ENCODE measurements at places on chromosomes 12 and 14.

DNA sequence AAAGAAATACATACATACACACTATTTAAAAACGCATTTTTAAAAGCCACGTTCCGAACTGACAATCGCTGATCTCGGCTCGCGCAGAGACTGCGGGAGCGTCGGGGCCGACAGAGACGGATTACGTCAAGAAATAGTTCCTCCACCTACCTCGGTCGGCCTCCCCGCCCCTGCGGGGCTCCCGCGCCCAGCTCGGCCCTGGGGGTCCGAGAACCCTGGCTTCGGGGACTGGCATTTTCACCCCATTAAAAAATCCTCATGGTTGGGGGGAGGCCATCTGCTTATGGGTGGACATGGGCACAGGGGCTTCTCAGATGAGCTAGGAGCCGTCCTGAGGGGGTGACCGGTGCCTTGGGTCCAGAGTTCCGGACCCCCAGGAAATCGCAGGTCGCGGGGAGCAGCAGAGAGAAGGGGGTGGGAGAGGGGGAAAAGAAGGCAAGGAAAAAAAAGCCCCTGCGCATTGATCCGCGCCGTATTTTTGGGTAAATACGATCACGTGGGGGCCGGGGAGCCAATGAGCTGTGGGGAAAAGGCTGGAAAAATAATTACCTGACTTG lies 324 bp upstream of the HOXC9 start:
- no peak for DNase-seq

DNA sequence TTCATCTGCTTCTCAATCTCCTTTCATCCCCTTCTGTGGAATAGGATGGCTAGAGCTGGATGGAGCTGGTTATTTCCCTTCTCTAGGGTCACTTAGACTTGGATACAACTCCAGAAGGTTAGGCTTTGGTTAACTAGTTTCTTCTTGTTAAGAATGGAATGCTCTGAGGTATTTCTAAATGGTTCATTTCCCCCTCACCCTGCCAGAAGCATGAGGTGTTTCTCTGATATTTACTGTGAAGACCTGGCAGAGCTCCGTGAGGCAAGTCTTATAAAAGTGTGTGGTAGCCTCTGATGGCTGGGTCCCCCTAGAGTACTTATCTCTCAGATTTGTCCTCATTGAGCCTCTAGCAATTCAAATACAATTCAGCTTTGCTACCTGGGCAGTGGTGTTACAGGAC lies 207.9 kb downstream of the SLC16A7 start:
- no peak for DNase-seq

GRCh38 chr12:124727264-124727800 lies 136.3 kb downstream of the SCARB1 start:
- no peak for DNase-seq

- DNase-seq, result no peak
Measured at GRCh38 chr12:118981285-118982211, at the start of gene SRRM4. SRRM4 (plus strand) TSS chr12:118981541; CDS start chr12:118981883, 342 bp downstream.

GRCh38 chr12:106586278-106586802 lies 3.5 kb downstream of the RFX4 start:
- DNase-seq, result no peak

GRCh38 chr12:42557586-42558172 lies 31.9 kb downstream of the PRICKLE1 start:
- DNase-seq, result no peak

DNA sequence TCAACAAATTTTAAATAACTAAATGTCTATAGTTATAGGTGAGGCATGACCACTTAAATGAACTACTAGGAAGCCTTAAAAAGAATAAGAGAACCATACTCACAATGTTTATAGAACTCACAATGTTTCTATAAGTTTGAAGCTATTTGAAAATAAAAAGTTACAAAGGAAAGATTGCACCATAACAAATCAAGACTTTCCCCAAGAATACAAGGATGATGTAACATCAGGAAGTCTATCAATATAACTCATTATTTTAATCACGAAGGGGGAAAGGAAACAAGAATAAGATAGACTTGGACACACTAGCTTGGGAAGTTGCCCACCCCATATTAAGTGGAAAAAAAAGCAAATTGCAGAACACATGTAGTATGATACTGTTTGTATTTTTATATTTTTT lies 26.9 kb downstream of the TMEM233 start:
- DNase-seq, result no peak

DNA sequence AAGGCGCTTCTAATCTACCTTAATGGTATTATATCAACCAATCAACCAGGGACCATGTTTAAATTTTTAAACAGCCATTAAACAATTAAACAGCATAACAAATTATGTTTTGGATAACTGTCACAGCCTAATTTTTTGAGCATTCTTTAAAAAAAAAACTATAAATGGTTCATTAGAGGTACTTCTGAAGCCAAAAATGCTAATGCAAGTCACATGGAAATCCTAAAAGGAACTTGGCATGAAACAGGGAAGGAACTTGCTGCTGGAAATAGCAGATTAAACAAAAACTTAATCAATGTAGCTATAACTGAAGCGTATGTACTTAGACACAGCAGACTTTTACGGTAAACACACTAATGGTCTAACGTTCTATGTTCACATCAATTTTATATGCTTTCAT lies 190.2 kb upstream of the BTG1 start:
- no peak for DNase-seq

GRCh38 chr14:83733670-83734069 lies 1796.3 kb upstream of the FLRT2 start:
- DNase-seq, result no peak

GRCh38 chr14:53744857-53745256 lies 211.8 kb downstream of the BMP4 start:
- DNase-seq, result no peak

DNA sequence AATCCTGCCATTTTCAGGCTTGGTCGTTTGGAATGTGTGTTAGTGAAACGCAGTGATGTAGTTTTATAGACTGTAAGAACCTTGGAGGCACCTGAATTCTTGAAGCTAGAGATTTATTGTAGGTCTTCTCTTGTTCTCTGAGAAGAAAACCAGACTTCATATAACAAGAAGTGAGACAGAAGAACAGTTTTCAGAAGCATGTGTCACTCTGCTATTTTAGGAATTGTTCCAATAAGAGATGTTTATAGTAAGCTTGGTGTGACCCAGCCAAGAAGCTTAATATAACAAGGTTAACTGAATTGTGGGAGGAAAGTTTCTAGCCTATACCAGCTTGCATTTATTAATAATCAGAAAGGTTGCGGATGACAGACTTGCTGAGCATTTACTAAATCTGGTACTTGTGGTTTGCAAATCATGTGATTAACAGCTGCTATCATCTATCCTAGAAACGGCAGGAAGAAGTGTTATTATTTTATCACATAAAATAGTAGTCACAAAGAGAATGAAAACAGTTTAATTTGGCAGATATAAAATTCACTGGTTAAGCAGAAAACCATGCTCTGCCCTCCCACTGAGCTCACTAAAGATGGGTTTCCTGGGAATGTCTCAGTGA lies 49.2 kb upstream of the BCAT1 start:
- peak; percentile 80 for DNase-seq

DNA sequence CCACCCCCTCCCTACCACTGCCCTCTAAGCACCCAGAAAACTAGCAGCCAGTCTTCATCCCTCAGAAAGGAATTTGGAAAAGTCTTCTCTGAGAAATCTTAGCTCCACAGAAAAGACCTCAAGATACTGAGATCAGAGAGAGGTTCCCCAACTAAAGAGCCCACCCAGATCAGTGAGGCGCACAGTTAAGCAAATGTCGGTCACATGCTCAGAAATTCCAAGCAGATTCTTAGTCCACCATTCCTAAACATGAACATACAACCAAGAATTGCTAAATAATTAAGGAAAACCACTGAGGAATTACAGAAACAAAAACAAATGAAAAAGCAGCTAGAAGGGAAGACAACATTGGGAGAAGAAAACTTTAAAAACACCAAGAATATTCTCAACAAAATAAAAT lies 32.3 kb downstream of the MED13L start:
- no peak for DNase-seq
